ENCODE measurements at places on chromosomes 12 and 14. TPM values are rescaled to one million over a fixed set of nuclear protein-coding genes. Genes with fewer than 3 reads are reported as not detected.

Gene TAS2R46
- 2.7 TPM for total RNA-seq

Gene RILPL1
- total RNA-seq: 3.9 TPM

Gene CMKLR1
- 2.0 TPM for total RNA-seq

Gene MCRS1
- total RNA-seq: 71.4 TPM

Gene KRT6B
- not detected for total RNA-seq

Gene ARHGAP9
- total RNA-seq: 206 TPM

Gene OVCH1
- total RNA-seq: not detected

Gene CLEC9A
- 0.64 TPM for total RNA-seq

Gene CCDC184
- total RNA-seq: 0.22 TPM
